ENCODE measurements at places on chromosomes 5 and 9.

GRCh38 chr5:44365345-44365744 lies 23.9 kb downstream of the FGF10 start:
- DNase-seq = no peak

- DNase-seq = no peak
These were observed 22.4 kb upstream of the KIF12 start for GRCh38 chr9:114121227-114122135.

- no peak for DNase-seq
These were observed 12.4 kb downstream of the LARP1 start for GRCh38 chr5:154767576-154767975.

GRCh38 chr9:128863647-128864046 lies 18.1 kb downstream of the KYAT1 start:
- peak; percentile 79 for DNase-seq

DNA sequence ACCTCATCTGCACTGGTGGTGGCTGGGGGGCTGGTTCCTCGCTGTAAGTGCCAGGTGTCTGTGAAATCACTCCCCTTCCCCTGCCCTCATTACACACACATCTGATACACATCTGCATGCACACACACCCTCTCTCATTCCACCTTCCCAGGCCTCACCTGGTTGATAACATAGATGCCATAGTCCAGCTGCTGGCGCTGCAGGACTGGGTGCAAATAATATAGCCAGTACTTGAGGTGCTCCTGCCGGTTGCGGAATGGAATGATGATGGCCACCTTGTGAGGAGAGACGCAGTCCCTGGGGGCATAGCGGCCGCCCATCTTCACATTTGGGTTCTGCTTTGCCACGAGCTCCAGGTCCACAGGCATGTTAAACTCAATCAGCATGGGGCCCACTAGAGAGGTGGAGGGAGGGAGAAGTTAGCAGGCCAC lies 32.1 kb downstream of the B4GALT1 start:
- no peak for DNase-seq

GRCh38 chr5:141958113-141958512 lies at the start of gene PCDH12:
Gene PCDH12 (minus strand): TSS chr5:141958202. CDS start chr5:141957851, 351 bp downstream.
- no peak for DNase-seq

DNA sequence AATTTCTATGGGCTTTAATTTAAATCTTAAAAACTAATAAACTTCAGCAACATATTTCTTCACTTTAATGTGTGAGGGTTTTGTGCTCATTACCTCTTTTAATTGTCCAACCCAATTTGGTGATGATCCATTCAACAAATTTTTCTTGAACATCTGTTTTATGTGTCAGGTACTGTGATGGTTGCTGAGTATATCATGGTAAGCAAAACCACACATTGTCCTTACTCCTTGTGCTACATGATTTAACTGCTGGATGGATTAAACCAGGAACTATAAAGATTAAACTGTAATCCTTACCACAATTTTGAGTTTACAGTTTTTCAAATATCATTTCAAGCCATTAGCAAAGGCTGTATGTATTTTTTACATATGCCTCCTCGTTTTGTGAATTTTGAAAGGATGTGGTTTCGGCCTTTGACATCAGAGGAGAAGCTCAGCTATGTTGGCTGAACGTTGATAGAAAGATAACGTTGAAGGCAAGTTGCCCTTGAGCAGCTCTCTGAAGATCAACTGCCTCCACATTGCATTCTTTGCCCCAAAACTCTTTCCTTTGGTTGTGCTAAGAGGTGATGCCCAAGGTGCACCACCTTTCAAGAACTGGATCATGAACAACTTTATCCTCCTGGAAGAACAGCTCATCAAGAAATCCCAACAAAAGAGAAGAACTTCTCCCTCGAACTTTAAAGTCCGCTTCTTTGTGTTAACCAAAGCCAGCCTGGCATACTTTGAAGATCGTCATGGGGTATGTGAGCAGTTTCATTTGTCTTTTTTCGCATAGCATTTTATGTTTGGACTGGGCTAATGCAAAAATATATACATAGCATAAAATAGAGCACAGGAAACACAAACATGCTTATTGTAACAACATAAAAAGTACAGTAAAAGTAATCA lies at the start of gene ITK:
TSS of gene ITK (plus strand) at position 467 of the 891 bp plus-strand sequence. CDS start at position 605, 138 bp downstream.
- DNase-seq = no peak

- no peak for DNase-seq
These were observed 551.6 kb downstream of the PRDM9 start for GRCh38 chr5:24059006-24059405.

DNA sequence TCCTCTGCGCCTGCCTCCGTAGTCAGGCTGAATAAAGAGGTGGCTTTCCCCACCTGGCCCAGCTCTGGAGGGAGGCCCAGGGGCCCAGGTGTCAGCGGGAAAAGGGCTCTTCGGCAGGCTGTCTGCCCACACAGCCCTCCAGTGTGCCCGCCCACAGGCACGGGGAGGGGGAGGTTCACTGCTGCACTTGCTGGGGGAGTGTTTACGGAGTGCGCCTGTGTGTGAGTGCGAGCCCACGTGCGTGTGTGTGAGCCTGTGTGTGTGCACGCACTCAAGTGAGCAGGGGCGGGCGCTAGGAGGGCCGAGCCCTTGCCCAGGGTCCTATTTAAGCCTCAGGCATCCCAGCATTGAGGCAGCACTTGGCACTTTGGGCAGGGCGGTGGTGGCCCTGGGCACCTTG lies 10.9 kb downstream of the DNLZ start:
- DNase-seq = no peak

- DNase-seq = no peak
These were observed 50.5 kb downstream of the CXXC5 start for GRCh38 chr5:139698490-139699146.

GRCh38 chr5:122921826-122922225 lies 76.4 kb downstream of the SNX24 start:
- no peak for DNase-seq
